ENCODE measurements at places on chromosomes 13 and 19.

DNA sequence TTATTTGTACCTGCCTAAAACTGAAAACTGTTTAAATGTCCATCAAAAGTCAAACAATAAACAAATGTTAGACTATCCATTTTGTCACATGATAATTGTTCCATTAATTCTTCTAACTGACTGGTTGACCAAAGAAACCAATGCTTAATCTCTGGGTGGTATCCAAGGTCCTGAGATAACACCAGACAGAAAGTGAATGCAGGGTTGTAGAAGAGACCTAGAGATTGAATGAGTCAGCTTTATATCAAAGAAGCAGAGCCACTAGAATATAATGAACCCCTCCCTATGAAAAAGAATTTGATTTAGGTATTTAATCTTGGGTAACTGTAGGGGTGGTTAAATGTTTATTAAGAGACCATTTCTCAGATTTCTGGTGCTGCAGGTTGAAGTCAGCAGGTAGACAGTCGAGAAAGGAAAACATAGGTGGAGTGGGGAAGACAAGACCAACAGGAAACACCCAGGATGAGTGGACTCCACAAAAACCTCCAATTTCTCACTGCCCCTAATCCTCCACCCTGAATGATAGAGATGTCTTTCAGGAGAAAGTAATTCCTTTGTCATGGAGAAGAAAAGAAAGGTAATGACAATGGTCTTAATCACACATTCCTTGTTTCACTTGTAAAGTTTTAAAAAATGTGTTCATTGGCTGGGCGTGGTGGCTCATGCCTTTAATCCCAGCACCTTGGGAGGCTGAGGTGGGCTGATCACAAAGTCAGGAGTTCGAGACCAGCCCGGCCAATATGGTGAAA lies 536.4 kb downstream of the IRS2 start:
- DNase-seq: no peak

- DNase-seq: peak; percentile 18
These were observed 1.3 kb downstream of the ZNF616 start for GRCh38 chr19:52138278-52138982.

DNA sequence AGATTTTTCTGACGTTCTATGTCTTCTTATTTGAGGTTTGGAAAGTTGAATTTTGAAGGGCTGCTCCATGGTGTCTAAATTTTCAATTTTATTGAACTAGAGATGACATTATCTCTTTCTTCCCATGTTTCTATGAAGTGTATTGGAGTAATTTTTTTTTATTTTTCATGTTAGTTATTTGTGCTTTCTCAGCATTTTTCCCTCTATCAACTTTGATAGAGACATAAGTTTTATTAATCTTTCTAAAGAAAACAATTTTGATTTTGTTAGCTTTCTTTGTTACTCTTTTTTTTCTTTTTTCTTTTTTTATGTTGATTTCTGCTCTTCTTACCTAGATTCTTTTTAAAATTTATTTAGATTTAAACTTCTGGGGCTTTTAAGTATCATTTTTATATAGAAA lies 1694.8 kb downstream of the PCDH9 start:
- no peak for DNase-seq

DNA sequence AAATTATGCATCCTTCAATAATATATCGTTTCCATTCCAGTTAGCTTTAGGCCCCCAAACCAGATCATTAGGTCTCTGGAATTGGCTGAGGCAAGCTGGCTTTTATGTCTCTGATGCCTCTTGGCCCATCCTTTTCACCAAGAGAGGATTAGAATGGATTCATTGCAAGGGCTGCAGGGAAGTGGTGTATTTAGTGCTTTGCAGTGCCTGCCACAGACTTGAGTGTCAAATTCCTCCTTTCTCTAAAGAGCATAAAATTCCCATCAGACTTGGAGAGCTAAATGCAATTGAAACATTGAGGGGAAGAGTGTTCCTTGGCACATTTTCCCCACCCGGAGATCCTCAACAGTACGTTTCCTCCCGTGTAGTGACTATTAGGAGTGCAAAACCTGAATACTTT lies 302.6 kb downstream of the ATP8A2 start:
- DNase-seq: no peak

- peak; percentile 93 for DNase-seq
These were observed 31.6 kb downstream of the SYT3 start for GRCh38 chr19:50607874-50608785.

- DNase-seq: no peak
These were observed 128.6 kb upstream of the PEG3 start for GRCh38 chr19:56969156-56969555.

DNA sequence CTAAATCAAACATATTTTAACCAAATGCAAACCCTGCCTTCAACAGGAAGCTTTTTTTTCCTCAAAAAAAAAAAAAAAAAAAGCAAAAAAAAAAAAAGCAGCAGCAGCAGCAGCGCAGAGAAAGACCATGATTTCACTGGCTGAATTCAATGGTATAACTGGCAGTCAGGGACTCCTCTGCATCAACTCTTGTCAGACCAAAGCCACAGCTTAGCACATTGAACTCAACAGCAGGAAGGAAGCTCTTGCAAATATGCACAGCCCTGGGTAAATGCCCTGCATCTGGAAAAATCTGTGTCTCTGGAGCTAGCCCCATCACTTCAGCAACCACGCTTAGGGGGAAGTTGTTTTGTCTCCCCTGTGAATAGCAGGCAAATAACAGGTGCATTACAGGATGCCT lies 17.6 kb upstream of the DHRS12 start:
- peak; percentile 50 for DNase-seq

GRCh38 chr19:2170987-2171348 lies 7.2 kb downstream of the DOT1L start:
- no peak for DNase-seq

DNA sequence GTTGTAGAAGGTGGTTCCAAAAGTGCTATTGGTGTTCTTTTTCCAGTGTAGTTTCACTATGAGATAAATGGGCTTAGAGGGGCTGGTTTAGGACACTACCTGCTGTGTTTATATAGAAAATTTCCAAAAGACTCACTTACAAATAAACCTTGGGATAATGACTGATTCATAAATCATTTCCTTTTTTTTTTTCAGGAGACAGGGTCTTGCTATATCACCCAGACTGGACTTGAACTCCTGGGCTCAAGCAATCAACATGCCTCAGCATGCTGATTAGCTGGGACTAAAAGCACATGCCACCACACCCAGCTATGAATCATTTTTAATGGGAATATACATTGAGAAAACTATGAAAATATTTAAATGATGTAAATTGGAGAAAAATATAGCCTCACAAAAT lies 376.6 kb downstream of the PCDH9 start:
- DNase-seq: no peak

DNA sequence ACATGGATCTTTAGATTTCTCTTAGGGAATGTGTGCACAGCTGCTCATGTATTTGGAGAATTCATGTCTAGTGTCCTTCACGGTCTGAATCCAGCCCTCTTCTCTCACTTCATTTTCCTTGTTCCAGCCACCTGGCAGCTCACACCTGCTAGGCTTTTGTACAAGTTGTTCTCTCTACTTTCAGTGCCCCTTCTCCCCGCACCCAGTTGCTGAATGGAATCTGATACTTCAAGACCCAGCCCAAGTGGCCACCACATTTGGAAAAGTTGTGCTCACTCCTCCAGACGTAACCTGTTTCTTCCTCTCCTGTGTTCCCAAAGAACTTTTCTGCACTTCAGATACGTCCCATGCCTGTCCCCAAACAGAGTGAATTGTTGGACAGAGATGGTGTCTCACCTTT lies 235.6 kb downstream of the SHISA2 start:
- no peak for DNase-seq

- DNase-seq: no peak
These were observed 126.5 kb upstream of the NBEA start for GRCh38 chr13:34815526-34815925.

DNA sequence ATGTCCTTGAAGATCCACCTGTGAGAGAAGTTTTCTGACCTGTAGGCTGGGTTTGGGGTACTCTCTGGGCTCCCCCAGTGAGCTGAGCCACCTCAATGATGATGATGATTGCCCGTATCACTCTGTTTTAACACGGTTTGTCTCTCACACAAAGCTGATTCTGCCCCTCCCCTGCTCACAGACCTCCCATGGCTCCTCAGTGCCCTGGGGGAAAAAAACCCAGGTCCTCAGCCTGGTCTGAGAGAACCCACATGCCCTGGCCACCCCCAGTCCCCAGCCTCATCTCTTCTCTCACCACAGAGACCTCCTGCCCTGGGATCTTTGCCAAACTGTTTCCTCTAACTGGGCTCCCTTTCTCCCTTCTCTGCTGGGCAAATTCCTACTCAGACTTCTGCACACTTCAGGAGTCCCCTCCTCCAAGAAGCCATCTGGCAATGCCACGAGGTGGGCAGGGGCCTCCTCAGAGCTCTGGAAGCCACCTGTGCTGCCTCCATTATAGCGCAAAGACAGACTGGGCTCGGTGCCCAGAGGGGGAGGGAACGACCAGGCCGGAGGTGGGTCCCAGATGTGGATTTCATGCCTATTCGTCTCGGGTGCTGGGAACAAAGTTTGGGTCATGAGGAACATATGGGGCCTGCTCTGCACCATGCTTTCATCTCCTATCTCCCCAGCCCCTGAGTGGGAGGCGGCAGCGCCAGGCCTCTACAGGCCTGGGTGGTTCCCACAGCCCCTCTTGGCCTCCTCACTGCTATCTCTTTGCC lies 8.5 kb upstream of the CA11 start:
- DNase-seq: no peak

- DNase-seq: peak; percentile 11
These were observed 116.9 kb downstream of the DPF1 start for GRCh38 chr19:38107129-38107528.

DNA sequence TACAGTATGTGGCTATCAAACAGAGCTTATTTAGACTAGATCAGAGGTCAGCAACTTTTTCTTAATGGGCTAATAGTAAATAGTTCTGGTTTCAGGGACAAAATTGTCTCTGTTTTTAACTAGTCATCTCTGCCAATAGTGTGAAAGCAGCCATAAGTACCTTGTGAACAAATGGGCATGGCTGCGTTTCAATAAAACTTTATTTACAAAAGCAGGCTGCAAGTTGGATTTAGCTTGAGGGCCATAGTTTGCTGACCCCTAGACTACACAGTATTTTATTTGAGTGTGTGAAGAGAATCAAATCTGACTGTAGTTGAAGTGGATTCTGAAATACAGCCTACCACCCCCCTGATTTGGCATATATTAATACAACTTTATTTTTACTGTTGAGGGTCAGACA lies 75.6 kb downstream of the SCEL start:
- DNase-seq: no peak

GRCh38 chr13:101305981-101306411 lies 110.3 kb downstream of the NALCN start:
- DNase-seq: no peak

GRCh38 chr19:45376045-45376724 lies 5.8 kb upstream of the ERCC2 start:
- no peak for DNase-seq

GRCh38 chr19:31356587-31357314 lies 7.5 kb upstream of the TSHZ3 start:
- DNase-seq: peak; percentile 75

DNA sequence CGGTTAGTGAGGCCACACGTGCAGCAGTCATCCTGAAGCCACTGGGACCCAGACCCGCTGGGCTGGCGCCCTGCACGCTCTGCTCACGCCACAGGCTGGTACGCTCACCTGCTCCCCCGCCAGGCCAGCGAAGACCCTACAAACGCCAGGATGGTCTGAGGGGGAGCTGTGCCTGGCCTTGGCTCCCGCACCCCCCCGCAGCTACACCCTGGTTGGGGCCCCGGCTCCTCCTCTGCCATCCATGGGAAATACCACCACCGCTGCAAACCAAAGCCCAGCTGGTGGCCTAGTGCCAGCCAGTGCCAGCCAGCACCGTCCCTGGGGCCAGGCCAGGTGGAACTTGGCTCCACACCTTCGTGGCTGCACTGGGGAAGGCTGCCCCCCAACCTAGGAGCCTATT lies 23.3 kb upstream of the CACTIN start:
- no peak for DNase-seq

GRCh38 chr13:76798037-76798436 lies 88.2 kb downstream of the KCTD12 start:
- no peak for DNase-seq

DNA sequence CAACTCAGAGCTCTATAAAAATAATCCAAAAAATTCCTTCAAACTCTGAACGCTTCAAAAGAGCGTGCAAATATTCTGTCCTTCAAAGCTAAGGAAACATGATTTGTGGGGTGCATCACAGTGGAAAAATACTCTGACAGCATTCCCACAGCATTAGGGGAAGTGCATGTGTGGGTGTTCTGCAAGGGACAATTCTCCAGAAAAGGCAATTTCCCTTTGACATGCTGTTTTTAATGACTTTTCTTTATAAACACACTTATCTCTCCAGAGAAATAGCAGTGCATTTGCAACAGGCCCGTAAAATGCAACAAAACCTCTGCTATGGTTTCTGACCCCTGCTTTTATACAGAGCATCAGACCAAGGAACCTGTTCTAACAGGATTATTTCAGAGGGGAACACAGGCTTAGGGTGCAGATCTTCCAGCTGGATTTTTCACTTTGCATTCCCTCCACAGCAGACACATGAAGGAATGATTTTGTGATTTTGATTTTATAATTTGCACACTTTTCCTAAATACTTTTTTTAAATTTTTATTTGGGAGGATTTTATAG lies 42.6 kb downstream of the KL start:
- DNase-seq: no peak

DNA sequence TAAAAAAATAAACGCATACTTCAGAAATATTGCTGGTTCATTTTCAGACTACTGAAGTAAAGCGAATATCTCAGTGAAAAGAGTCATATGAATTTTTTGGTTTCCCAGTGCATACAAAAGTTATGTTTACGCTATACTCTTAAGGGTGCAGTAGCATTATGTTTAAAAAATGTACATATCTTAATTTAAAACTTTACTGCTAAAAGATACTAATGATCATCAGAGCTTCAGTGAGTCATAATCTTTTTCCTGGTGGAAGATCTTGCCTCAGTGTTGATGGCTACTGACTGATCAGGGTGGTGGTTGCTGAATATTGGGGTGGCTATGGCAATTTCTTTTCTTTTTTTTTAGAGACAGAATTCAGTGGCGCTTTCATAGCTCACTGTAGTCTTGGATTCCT lies 48.9 kb downstream of the NDFIP2 start:
- no peak for DNase-seq

GRCh38 chr13:25421612-25422011 lies 49.8 kb downstream of the ATP8A2 start:
- DNase-seq: no peak

- no peak for DNase-seq
These were observed 142.8 kb upstream of the UBL3 start for GRCh38 chr13:29993196-29993595.

- no peak for DNase-seq
These were observed 14.4 kb downstream of the CEACAM20 start for GRCh38 chr19:44515031-44515430.

DNA sequence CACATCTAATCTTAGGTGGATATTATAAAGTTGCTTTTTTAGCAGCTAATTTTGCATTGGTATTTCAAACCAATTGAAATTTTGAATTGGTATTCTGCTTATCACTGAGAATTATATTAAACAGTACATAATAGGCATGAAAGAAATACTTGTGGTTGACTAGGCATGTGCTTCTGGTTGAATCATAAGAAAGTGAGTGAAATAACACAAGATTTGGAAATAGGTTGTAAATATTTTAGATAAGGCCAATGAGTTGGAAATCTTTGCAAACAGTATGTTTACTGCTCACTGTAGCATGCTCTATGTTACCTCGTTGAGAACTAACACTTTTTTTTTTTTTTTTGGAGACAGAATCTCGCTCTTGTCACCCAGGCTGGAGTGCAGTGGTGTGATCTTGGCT lies 66.8 kb upstream of the RFC3 start:
- DNase-seq: no peak

- no peak for DNase-seq
These were observed 19.7 kb upstream of the CEACAM3 start for GRCh38 chr19:41776700-41777099.
